Myocyte (in vitro differentiated cells): ENCODE measurements at places on chromosomes 2 and 18. TPM values are rescaled to one million over a fixed set of nuclear protein-coding genes. Genes with fewer than 3 reads are reported as not detected.

The KCNJ3 gene
- total RNA-seq = 0.05 TPM in 1 of 2 replicates, not detected in the other

The BOLL gene
- 0.16 and 2.4 TPM in 2 replicates for total RNA-seq

The CAPN14 gene
- total RNA-seq = 0.05 TPM in 1 of 2 replicates, not detected in the other

The RGPD3 gene
- total RNA-seq = 0.16 and 0.64 TPM in 2 replicates

The TMEM37 gene
- not detected in 2 replicates for total RNA-seq

The PRADC1 gene
- total RNA-seq = 101 and 102 TPM in 2 replicates

The AQP4 gene
- total RNA-seq = not detected in 2 replicates

The CABYR gene
- 1.4 TPM in 2 replicates for total RNA-seq

The NLRC4 gene
- not detected in 2 replicates for total RNA-seq

The CCBE1 gene
- 5.6 and 8.6 TPM in 2 replicates for total RNA-seq

The GPAT2 gene
- total RNA-seq = not detected in 2 replicates

The STK39 gene
- 21.4 and 45.9 TPM in 2 replicates for total RNA-seq

The CD226 gene
- total RNA-seq = 0.16 TPM in 2 replicates

The CD28 gene
- 0.45 and 0.57 TPM in 2 replicates for total RNA-seq

The DNER gene
- total RNA-seq = 0.05 TPM in 1 of 2 replicates, not detected in the other

The SERPINB7 gene
- total RNA-seq = 4.5 and 6.4 TPM in 2 replicates

The THOC1 gene
- 34.8 and 36.4 TPM in 2 replicates for total RNA-seq

The DCDC2C gene
- total RNA-seq = not detected in 2 replicates

DNA sequence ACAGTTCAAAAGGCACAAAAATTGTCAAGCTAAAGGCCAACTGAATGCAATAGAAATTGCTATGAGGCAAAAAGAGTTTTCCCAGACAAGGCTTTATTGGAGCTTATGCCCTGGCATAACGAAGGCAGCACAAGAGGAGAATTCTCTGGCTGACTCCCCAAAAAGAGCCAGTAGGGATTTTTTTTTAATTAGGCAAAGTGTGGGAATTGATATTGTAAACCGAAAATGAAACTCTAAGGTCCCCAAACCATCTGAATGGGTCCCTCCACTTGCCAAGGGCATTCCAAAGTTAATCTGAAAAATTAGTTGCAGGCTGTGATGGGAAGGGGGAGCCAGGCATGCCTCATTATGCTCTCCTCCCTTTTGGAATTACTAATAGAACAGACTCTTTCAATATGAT is 118.9 kb downstream of the SPOPL start:
- no peak for DNase-seq

DNA sequence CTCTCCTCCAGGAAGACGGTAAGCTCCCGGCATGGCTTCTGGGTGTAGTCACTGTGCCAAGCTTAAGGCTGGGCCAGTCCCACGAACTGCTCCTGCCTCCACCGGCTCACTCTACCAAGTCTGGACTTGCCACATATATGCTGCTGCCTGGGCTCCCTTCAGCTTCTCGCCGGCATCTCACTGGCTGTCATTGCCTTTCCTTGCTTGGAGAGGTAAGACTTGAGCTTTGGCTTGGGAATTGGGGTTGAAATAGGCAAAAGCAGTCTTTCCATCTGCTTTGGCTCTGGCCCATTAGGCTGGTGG is 481.0 kb downstream of the TGIF1 start:
- DNase-seq = no peak

GRCh38 chr2:9883897-9884296 is 40.6 kb downstream of the TAF1B start:
- no peak for DNase-seq

DNA sequence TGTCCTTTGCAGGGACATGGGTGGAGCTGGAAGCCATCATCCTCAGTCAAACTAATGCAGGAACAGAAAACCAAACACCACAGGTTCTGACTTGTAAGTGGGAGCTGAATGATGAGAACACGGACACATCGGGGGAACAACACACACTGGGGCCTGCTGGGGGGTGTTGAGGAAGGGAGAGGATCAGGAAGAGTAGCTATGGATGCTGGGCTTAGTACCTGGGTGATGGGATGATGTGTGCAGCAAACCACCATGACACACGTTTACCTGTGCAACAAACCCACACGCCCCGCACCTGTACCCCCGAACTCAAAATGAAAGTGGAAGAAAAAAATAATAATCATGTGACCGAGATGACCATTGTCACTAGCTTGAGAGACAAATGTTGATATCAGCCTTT is 114.7 kb downstream of the NDUFA10 start:
- DNase-seq = no peak

- no peak for DNase-seq
These were observed 4.6 kb downstream of the IL37 start for GRCh38 chr2:112915300-112916144.

DNA sequence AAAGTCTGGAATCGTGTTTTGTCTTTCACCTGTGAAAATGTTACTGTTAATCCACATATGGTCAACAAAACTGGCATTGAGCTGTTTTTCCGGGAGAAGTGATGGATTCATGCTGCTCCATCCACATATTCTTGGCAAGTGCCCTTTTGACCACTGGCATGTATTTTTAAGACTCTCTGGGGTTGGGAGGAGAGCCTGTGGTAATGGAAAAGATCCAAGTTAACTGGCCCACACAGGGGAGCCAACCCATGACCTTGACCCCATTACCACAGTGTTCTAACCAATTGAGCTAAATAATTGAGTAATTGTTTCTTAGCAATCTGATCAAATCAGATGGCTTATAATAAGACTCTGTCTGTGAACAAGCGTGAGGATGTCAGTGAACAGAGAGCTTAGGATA is 296.2 kb upstream of the NRP2 start:
- DNase-seq = peak; percentile 86

DNA sequence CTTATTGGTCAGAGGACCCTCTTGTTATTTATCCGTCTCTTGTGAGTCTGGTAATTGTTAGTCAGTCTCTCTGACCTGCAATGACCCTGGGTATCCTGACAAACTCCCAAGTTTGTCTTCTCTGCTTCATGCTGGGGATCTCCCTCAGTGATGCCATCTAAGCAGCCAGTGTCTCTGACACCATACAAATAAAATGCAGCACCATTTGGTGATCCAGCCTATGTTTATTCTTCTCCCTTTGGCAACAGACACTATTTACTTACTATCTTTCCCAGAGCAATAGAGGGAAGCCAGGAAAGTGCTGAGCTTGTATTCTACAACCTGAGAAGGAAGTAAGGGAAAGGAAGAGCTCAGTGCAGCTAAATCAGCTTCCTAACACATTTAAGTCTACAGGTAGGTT is 15.9 kb downstream of the SERPINE2 start:
- peak; percentile 53 for DNase-seq

DNA sequence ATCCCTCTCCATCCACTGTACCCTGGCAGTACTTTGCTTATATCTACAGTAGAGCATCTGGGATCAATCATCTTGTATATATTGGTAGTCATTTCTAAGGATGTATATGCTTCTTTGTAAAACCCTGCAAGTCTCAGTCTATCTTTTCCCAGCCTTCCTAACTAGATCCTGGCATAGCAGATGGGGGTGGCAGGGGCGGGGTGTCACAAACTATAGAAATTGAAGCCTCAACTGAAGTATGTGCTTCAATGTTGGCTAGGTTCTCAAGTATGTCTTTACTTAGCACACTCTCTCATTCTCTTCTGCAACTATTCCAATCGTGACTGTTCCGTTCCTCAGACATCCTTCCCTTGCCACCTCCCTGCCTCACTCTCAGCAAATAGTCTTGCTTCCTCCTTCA is 30.1 kb upstream of the AGPS start:
- DNase-seq = no peak

GRCh38 chr2:71419145-71419544 is 34.2 kb upstream of the DYSF start:
- DNase-seq = no peak

- no peak for DNase-seq
These were observed 1.7 kb downstream of the ERFE start for GRCh38 chr2:238160206-238161129.

DNA sequence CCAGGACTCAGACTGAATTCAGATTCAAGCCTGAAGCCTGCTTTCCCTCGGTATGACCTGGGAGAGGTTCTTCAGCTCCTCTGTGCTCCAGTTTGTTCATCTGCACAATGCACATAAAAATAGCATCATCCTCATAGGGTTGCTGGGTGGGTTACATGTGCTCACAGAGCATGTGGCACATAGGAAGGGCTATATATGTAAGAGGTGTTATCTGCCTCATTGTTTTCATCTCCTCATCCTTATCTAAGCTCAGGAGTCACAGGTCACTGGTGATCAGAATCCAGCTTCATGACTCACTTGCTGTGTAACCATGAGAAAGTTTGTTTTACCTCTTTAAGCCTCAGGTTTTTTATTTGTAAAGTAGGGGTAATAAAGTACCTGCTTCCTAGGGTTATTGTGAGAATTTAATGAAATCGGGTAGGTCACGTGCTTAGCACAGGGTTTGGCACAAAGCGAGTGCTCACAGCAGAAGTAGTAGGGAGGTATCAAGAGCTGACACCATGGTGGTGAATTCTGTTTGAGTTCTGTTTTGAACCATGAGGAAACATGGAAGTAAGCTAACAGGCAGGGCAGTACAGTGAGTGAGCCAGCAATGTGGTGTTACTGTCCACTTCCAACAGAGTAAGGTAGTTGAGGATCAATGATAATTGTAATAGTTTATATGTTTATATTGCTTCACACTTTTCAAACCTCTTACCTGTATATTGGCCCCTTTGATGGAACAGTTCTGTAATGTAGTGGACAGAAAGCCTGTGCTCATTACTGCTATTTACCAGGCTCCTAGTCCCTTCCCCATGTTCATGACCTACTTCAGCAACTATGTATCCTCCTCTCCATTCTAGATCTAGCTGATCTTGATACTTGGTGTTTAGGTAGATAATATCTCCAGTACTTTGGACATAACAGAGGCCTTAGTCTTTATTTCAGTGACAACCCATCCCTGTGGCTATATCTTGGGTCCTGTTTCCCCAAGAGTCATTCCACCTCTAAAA is 141.4 kb upstream of the LTBP1 start:
- DNase-seq = no peak

- DNase-seq = peak; percentile 71
These were observed 492.8 kb upstream of the FSIP2 start for GRCh38 chr2:185245806-185246205.

DNA sequence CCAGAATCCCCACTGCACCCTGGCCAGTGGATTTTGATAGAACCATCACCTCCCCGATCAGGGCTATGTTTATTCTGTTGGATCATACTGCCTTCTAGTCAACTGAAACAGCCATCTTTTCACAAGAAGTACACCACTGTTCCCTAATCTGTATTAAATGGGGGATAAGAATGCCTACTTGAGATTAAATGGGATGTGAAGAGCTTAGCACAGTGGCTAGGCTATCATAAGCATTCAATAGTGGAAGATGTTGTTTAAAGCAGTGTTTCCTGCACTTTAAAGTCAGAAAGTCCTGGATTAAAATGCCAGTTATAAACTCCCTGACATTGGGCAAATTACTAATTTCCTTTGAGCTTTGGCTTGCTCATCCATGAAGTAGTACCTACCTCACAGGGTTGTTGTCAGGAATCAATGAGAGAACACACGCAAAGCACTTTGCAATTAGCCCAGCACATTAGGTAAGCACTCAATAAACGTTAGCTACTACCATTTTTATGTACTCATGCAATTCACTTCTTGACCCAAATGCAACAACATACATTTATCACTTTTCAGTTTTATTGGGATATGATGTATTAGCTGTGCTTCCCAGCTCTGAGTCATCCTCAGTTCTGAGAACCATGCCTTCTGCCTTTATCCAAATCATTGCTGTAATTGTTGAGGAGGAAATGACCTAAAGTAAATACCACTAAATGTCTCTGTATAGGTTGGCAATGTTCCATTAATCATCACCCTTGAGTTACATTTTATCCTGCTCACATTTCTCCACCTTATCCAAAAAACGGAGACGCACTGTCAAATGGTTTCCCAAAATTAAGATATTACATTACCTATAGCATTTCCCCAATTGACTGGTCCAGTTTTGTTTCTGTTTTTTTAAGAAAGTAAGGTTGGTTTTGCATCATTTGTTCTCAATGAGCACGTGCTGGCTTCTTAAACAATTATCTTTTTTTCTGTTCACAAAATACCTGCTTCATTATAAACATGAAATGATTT is 2.1 kb downstream of the TMEM247 start:
- DNase-seq = no peak

- no peak for DNase-seq
These were observed 43.0 kb upstream of the FAHD2A start for GRCh38 chr2:95359501-95359930.

DNA sequence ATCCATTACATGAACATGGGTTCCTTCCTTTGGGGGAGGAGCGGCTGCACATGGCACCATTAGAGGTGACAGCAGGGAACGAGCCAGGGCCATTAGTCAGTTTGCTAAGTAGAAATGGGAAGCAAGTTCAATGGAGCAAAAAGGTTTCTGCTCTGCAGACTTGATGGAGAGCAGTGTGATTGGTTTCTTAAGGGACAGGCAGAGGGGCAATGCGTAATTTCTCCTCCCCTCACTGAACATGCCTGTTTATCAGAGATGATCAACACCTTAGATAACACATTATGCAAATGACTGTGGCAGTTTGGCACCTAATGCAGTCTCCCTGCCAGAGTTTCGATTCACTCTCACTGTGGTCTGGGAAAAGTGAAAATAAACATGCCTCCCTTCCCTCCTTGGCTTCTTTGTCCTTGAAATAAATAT is 414.5 kb downstream of the STK39 start:
- DNase-seq = no peak

- DNase-seq = no peak
These were observed 286.5 kb upstream of the CDH7 start for GRCh38 chr18:65464361-65464760.

DNA sequence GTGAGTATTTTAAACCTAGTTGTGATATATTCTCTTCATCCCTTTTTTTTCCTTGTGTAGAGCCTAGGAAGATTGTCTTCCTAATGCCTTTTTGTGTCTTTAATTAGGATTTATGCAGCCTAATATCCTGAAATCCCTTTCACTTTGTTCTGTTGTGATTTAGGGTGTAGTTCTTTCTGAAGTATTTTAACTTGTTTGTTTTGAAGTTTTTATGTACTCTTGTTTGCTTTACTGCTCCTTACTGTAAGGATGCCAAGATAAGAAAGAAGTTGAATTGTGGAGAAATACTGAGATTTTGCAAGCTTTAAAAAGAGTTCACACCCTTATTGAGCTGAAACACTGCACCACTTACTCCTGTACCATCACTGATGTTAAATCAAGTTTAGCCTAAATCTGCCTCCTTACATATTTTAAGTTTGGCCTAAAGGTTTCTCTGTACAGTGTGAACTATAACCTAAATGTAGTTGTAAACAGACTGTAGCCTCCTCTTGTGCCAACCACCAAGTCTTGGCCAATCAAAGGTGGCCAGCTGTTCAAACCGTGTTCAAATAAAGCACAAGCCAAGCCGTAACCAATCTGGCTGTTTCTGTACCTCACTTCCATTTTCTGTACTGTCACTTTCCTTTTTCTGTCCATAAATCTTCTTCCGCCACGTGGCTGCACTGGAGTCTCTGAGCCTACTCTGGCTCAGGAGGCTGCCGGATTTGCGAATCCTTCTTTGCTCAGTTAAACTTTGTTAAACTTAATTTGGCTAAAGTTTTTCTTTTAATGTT is 17.7 kb upstream of the ACOXL start:
- DNase-seq = no peak
